ENCODE measurements at places on chromosomes 7 and 10.

GRCh38 chr10:22605168-22605567 is 109.2 kb downstream of the PIP4K2A start:
- H3K27me3 ChIP-seq, result no peaks in the 10 kb centered on the region
- no peaks in the 10 kb centered on the region for H3K36me3 ChIP-seq
- no peaks in the 10 kb centered on the region for H3K4me1 ChIP-seq
- H3K27ac ChIP-seq, result no peak overlapping the region
- no peak for DNase-seq

- H3K27me3 ChIP-seq, result no peaks in the 10 kb centered on the region
- no peaks in the 10 kb centered on the region for H3K36me3 ChIP-seq
- peak within 1 kb of the TSS; percentile 71 for H3K4me3 ChIP-seq
- peak; percentile 71 for DNase-seq
Observed at GRCh38 chr7:29146057-29146706, at the start of gene CPVL. Gene CPVL, minus strand, starts transcription at chr7:29146537. Its CDS starts 25,476 bp downstream, at chr7:29121061.

GRCh38 chr7:137434946-137435345 is 91.4 kb upstream of the PTN start:
- no peak overlapping the region for H3K27ac ChIP-seq
- H3K4me1 ChIP-seq, result no peaks in the 10 kb centered on the region
- no peak for DNase-seq
- no peak overlapping the region for H3K4me3 ChIP-seq

DNA sequence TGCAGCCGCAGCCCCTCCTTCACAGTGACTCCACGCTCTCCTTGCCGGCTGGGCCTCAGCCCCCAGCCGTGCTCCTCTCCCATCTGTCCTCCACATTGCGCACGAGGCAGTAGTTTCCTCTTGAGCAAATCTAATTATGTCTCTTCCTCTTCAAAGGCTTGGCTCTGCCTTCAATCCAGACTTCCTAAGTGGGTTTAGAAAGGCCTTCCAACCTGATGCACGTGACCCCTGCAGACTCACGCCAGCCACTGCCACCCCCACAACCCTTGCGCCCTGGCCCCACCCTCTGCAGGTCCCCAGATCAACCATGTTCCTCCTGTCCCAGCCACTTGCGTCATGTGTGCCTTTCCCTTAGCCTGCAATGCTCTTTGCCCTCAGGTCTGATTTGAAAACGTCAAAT is 75.0 kb upstream of the ADAM12 start:
- no peaks in the 10 kb centered on the region for H3K36me3 ChIP-seq
- no peak overlapping the region for H3K27ac ChIP-seq
- no peaks in the 10 kb centered on the region for H3K4me1 ChIP-seq
- no peak for DNase-seq
- no peak overlapping the region for H3K4me3 ChIP-seq

DNA sequence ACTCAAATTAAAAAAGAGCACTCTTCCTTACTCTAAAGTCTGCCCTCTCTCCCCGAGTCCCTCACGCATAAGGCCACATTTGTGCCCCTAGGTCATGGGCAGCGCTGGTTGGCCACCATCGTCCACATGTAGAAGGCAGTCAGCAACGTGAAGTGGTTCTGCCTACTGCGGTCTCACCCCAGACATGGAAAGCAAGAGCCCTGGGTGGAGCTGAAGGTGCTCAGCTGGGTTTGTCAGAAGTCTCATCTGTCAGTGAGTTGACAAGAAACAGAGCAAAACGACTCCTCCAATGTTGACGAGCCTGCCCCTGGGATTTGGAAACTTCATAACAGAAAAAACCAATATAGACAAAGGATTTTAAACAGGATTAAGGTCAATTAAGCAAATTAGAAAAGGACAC is 192.3 kb upstream of the PRSS58 start:
- H3K36me3 ChIP-seq, result no peaks in the 10 kb centered on the region
- H3K27ac ChIP-seq, result no peak overlapping the region
- H3K27me3 ChIP-seq, result no peaks in the 10 kb centered on the region
- DNase-seq, result no peak
- peaks cover 4% of the 10 kb centered on the region for H3K4me1 ChIP-seq

DNA sequence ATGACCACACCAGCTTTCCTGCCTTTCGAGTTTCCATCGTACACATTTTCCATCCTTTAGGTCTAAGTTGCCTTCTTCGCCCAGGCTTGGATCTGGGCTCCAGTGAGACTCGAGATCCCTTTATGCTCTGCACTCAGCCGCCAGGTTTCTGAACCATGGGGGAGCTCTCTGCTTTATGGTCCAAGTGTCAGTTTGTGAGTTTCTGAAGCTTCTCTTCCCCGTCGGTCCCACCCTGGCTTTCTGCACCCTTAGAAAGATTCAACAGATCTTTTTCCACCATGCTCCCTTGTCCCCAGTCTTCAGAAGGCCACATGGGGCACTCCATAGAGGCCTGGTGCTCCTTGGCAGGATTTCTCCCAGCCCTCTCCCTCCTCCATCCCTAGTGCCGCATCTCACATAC is 402.0 kb downstream of the PTPRN2 start:
- no peak for DNase-seq
- no peaks in the 10 kb centered on the region for H3K4me1 ChIP-seq
- no peaks in the 10 kb centered on the region for H3K36me3 ChIP-seq
- no peak overlapping the region for H3K4me3 ChIP-seq
- H3K27ac ChIP-seq, result no peak overlapping the region

GRCh38 chr10:116237260-116237659 is 35.7 kb downstream of the GFRA1 start:
- H3K36me3 ChIP-seq, result no peaks in the 10 kb centered on the region
- no peak overlapping the region for H3K4me3 ChIP-seq
- H3K27ac ChIP-seq, result no peak overlapping the region
- H3K27me3 ChIP-seq, result no peaks in the 10 kb centered on the region
- no peaks in the 10 kb centered on the region for H3K4me1 ChIP-seq

GRCh38 chr7:134210227-134210626 is 83.1 kb downstream of the LRGUK start:
- no peaks in the 10 kb centered on the region for H3K36me3 ChIP-seq
- no peak overlapping the region for H3K27ac ChIP-seq
- no peak overlapping the region for H3K4me3 ChIP-seq
- no peaks in the 10 kb centered on the region for H3K4me1 ChIP-seq

DNA sequence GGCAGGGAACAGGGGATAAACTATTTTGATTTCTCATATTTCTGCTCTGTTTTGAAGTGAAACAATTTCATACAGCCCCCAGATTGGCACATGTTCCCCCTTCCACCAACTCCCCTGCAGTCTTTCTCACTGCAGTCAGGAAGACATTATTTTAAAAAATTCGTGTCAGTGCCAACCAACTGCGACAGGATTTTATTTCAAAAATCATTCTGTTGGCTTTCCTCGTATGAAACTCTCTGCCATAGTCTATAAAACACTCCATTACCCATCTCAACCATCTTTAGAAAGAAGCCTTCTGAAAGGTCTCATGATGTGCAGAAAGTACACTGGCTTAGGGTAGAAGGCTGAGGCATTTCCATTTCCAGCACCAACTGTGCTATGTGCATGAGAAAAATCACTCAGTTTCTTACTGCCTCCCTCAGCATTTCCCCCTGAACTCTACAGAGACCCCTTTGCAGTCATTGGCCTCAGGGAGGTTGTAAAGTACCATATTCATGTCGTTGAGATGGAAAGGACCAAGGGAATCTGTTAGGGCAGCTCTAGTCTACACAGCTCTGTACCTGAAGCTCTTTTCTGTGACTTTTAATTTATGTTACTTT is 46.9 kb downstream of the STEAP1B start:
- no peaks in the 10 kb centered on the region for H3K36me3 ChIP-seq
- no peak overlapping the region for H3K27ac ChIP-seq
- no peak overlapping the region for H3K4me3 ChIP-seq
- H3K27me3 ChIP-seq, result no peaks in the 10 kb centered on the region
- DNase-seq, result no peak
- H3K4me1 ChIP-seq, result peaks cover 12% of the 10 kb centered on the region

GRCh38 chr7:36906448-36906847 is 182.2 kb upstream of the AOAH start:
- H3K27me3 ChIP-seq, result no peaks in the 10 kb centered on the region
- H3K27ac ChIP-seq, result no peak overlapping the region
- H3K4me3 ChIP-seq, result no peak overlapping the region
- DNase-seq, result no peak
- no peaks in the 10 kb centered on the region for H3K4me1 ChIP-seq

DNA sequence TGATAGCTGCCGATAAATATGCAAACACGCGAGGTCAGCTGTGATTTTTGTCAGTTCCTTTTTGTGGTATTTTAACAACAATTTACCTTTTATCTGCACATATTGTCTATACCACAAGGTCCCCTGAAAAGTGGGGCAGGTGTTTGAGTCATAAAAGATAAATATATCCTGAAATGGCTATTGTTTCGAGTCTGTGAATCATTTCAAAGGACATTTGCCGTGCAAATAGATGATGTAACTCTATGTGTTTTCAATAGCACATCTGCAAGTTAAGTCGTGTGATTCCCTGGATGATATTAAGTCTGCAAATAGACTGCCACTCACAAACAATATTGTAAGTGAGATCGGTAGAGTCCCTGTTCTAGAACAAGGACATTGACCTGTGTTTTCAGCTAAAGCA is 193.0 kb upstream of the PITRM1 start:
- no peaks in the 10 kb centered on the region for H3K27me3 ChIP-seq
- DNase-seq, result no peak
- H3K36me3 ChIP-seq, result no peaks in the 10 kb centered on the region
- H3K4me3 ChIP-seq, result no peak overlapping the region
- no peaks in the 10 kb centered on the region for H3K4me1 ChIP-seq

GRCh38 chr7:26213807-26214515 is 12.4 kb downstream of the CBX3 start:
- no peak overlapping the region for H3K27ac ChIP-seq
- DNase-seq, result no peak
- no peak overlapping the region for H3K4me3 ChIP-seq
- no peaks in the 10 kb centered on the region for H3K4me1 ChIP-seq

DNA sequence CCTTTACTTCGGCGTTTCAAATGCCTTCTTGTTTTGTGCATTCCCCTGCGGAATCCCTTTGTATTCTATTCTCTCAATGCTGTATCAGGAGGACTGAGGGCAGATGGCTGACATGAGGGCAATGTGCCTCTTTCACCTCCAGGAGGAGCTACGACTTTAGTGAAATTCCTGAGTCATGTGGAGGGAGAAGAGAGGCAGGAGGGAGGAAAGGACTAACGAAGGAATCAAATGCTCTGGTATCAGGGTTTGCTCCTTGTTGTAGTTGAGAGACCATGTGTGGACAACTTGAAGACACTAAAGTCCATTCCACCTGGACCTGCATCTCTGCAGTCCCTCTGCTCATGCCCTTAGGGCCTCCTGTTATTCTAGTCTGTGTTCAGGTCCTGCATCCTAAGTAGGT is 40.2 kb upstream of the PRSS58 start:
- no peaks in the 10 kb centered on the region for H3K36me3 ChIP-seq
- H3K4me1 ChIP-seq, result no peaks in the 10 kb centered on the region
- DNase-seq, result no peak
- H3K27me3 ChIP-seq, result peaks cover 4% of the 10 kb centered on the region

DNA sequence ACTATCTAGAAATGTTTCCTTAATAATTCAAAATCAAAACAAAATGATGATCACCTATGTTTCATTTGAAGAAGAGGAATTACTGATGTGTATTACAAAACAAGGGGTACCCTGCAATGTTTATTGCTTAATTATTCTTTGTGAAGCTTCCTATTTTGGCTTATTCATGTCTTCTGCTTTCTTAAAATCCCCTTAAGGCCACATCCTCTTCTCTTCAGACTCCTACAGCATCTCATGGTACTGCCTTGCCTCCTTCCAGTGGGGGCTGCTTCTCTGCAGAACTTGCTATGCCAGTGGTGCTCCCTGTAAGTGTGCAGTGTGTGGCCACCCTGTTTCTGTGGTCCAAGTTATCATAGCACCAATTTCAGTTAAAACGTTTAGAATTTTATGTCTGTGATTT is 35.0 kb downstream of the CCDC146 start:
- H3K4me3 ChIP-seq, result no peak overlapping the region
- H3K27me3 ChIP-seq, result no peaks in the 10 kb centered on the region
- H3K27ac ChIP-seq, result no peak overlapping the region
- H3K4me1 ChIP-seq, result no peaks in the 10 kb centered on the region
